ENCODE measurements at places on chromosomes 3 and 15.

- no peak for DNase-seq
Observed at GRCh38 chr3:48130321-48130904, 57.8 kb downstream of the CDC25A start.

DNA sequence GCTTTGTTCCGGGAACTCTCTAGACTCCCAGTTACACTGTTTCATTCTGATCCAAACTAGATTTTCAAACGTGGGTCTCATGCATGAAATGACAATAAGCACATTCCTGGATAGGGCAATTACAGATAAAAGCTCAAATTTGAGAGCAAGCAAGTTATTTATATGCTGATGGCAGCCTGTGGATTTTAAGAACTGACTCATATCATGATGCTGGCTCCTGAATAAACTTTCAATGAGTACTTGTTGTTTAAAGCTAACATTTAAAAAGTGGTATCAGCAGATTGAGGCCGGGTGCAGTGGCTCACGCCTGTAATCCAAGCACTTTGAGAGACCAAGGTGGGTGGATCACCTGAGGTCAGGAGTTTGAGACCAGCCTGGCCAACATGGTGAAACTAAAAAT, 66.6 kb downstream of the LEO1 start:
- DNase-seq, result no peak

- DNase-seq, result no peak
Observed at GRCh38 chr3:184230603-184231528, 1.5 kb downstream of the VWA5B2 start.

- no peak for DNase-seq
Observed at GRCh38 chr3:183538486-183538885, 17.0 kb downstream of the KLHL6 start.

GRCh38 chr3:188415196-188415595, 261.2 kb downstream of the LPP start:
- DNase-seq, result no peak

- DNase-seq, result no peak
Observed at GRCh38 chr15:87033056-87033455, 953.4 kb downstream of the AGBL1 start.

DNA sequence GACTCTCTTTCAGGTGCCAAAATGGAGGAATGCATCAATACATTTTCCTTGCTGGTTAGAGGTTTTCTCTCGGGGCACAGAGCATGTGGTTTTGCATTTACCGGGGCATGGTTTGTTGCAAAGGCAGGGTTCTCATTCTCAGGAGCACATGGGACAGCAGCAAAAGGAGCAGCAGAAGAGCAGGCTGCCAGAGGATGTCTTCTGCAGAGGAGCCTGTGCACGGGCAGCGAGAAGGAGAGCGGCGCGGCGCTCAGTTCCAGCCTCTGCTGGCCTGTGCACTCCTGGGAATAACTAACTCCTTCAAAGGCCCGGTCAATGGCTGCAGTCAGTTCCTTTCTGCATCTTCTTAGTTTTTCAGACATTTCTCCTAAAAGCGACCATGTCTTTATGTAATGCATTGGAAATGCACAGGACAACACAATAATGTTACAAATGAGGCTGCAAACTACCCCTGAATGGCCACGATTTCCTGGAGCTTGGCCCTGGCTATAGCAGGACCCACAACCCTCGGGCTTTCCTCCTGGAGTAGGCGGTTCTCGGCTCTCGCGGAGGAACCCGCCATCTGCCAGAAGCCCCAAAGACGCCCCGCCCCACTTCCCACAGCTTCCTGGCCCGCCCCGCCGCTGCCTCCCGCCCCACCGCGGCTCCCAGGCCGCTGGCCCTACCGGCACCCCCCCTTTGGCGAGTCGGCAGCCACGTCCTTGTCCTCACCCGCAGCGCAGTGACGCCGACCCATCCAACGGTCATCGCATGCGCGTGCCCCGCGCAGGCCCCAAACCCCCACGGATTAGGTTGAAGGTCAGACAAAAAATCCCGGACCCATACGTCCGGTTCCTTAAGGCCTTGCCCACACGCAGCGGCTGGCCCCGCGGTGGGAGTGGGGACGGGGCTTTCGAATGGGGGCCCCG, at the start of gene C3orf62:
C3orf62 (minus strand) TSS at position 758 of the 908 bp plus-strand sequence; CDS start at position 398, 360 bp downstream.
- DNase-seq, result no peak

DNA sequence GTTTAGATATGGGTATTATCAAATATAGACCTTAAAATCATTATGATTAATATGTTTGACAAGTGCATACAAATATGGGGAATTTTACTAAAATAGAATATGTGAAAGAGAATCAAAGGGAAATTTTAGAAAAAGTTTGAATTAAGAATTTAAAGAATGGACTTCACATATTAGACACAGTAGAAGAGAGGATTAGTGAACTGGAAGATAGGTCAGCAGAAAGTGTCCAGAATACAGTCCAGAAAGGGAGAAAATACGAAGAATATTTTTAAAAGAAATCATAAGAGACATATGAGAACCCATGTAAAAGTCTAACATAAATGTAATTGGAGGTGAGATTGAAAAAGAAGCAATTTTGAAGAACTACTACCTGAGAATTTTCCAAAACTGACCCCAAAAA, 139.9 kb downstream of the DTWD1 start:
- no peak for DNase-seq

DNA sequence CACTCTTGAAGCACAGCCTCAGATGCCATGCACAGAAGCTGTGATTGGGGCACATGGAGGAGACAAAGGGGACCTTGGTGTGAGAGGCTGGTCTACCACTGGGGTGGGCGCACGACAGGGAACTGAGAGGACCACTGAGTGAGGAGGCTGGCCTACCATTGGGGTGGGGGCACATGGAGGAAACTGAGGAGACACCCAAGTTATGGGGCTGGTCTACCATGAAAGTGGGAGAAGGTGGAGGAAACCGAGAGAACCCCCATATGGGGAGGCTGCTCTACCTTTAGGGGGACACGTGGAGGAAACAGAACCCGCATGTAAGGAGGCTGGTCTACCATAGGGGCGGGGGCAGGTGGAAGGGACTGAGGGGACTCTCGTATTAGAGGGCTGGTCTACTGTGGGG, 153.4 kb downstream of the FBLN2 start:
- no peak for DNase-seq

DNA sequence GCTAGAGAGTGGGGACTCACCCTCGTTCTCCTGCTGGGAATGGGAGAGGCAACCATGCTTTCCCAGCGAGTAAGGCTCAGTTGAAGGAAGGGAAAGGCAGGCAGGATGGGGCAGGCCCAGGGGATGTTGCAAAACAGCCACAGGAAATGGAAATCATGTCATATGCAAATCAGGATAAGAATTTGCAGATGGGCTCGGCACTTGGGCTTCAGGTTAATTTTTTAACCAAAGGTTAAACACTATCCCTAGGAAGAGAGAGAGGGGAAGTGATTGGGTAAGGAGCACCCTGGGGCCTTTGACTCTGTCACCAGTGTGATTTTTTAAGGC, 14.6 kb upstream of the PLA2G4E start:
- no peak for DNase-seq

GRCh38 chr3:44926172-44926571, 49.8 kb downstream of the ZDHHC3 start:
- no peak for DNase-seq

GRCh38 chr3:125512135-125512920, 7.7 kb downstream of the SNX4 start:
- DNase-seq, result no peak

GRCh38 chr15:51185213-51186159, 90.8 kb upstream of the TNFAIP8L3 start:
- DNase-seq, result no peak

- DNase-seq, result no peak
Observed at GRCh38 chr3:133547432-133548041, 25.9 kb upstream of the CDV3 start.

DNA sequence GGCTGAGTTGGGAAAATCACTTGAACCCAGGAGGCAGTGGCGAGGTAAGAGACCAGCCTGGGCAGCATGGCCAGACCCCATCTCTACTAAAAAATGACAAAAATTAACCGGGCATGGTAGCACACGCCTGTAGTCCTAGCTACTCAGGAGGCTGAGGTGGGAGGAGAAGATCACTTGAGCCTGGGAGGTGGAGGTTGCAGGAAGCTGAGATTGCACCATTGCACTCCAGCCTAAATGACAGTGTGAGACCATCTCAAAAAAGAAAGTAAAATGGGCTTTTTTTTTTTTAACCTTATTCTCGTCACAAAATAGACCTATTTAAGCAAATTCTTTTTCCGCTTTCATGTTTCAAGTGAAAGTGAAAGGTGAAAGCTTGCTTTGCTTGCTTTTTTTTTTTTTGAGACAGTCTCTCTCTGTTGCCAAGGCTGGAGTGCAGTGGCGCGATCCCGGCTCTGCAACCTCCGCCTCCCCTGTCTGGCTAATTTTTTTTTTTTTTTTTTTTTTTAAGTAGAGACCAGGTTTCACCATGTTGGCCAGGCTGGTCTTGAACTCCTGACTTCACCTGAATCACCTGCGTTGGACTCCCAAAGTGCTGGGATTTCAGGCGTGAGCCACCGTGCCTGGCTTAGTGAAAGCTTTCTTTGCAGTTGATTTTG, 3.6 kb downstream of the PDIA3 start:
- DNase-seq, result peak; percentile 63

DNA sequence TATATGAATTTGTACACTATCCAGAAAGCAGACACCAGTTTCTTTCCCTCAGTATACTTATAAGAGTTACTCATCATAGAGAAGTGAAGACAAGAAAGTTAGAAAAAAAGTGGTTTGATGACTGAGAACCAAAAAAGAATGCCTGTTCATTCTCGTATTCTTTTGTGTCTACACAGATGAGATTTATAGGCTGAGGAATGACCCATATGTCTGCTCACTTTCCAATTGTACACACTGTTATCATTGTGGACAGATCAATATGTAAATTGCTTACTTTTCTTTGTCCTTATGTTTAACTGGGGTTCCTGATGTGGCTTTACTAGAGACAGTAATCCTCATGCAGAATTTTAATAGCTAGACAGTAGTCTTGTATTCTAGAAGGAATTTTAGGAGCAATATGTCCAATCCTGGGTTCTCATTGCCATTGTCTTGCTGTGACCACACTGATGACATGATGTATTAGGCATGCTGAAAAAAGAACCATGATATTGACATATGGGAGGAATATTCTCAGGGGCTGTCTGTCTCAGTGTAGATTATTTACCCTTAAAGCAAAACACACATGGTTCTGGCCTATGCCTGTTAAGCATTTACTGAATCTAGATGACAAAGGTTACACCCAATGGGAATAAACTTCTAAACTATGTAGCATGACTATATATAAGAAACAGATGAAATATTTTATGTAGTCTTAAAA, 669.7 kb downstream of the ROBO1 start:
- no peak for DNase-seq

DNA sequence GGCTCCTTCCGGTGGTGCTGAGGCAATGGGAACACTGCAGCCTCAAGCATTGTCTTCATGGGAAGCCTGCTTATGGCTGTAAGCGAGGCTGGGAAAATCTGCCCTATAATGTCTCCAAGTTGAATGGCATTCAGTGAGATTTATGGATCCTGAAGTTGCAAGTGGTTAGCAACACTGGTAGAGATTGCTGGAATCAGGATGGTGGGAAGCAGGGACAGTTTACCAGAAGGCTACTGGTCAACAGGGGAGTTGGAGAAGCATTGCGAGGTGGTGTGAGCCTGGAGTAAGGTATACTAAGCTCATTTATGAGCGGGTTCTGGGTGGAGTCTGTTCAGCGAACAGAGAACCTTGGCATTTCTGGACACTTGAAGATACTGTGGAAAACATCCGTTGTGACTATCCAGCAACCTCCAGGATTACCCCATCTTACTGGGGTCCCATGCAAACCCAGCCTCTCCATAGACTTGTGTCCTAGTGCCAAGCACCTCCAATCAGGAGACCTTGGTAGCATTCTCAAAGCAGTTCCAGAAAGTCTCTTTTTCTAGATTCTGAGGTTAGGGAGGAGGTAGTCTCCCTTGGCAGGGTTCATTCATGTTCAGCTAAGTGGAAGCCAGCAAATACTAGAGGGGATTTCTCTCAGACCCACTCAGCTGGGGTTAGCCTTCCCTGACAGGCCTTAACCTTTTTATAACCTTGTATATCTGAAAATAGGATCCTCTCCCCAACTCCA, 7.3 kb downstream of the RPSA start:
- DNase-seq, result no peak

DNA sequence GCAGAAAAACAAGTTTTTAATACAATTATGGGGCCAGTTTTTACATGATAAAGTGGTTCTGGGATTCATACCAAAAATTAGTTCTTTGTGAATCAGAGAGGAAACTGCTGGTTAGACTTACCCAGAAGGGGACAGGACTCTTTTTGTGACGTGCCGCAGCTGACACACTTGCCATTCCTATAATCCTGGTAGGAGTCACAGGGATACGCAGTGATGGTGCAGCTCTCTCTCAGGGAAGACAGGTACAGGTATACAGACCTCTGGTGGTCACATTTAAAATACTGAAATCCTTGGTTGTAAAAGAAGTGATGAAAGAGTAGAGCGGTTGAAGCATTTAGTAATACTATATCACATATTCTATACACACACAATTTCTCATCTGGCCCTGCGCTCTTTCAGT, 20.2 kb upstream of the TMEM41A start:
- DNase-seq, result no peak

- DNase-seq, result no peak
Observed at GRCh38 chr3:145188079-145188770, 972.8 kb downstream of the PLOD2 start.

DNA sequence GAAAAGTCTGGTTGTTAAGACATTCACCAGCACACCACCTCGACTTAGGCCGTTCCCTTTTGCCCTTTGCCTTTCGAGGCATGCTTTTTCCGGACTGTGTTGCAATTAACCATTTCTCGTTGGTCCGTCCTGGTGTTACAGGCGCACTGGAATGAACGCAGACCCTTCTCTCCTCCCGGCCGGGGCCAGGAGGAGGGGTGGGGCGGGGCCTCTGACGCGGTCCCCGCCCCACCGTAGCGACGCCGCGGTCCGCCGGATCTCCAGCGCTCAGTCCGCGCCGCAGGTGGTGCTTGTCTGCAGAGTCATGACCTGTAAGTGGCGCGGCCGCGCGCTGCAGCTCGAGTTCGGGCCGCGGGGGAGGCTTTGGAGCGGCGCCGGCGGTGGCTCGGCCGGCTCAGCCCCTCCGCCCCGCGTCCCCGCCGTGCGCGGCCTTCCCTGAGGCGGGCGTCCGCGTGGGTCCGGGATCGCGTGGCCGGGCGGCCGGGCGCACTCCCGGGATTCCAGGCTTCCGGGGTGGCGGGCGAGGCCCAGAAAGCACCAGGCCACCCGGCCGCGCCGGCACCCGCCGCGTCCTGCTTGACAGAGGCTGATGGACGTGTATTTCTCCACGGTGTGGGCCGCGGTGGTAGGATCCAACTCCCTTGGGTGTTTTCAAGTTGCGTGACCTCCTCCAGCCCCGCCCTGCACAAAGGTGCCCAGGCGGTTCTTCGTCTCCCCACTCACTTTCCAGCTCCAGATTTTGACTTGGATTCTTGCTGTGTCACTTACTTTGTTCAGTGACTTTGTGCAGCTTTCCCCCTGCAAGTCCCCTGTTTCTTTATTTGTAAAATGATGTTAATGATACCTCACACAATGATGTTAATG, at the start of gene NIT2:
NIT2 (plus strand) TSS at position 270 of the 864 bp plus-strand sequence; CDS start at position 305, 35 bp downstream.
- DNase-seq, result peak; percentile 71

DNA sequence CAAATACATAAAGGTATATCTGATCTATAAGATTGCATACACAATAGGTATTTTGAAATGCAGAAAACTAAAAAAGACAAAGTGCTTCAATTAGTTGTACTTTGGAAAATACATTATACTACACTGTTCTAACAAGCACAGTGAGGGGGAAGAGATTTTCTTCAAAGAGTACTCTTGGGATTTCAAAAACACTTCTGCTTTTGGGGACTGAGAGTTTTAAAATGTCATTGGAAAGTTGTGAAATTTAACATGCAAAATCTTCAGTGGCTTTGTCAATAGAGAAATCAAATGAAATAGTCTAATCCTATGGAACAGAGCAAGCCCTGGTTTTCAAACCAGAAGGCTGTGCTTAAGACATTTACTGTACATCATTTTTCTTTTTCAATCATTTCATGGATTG, 322.2 kb upstream of the SEMA6D start:
- no peak for DNase-seq

GRCh38 chr3:151635905-151636304, 97.8 kb upstream of the AADACL2 start:
- DNase-seq, result no peak
